ENCODE measurements at places on chromosomes 7 and 10. TPM values are rescaled to one million over a fixed set of nuclear protein-coding genes. Genes with fewer than 3 reads are reported as not detected.

Gene NUTM2B
- 0.52 TPM for total RNA-seq

Gene TAS2R4
- 0.25 TPM for total RNA-seq

Gene LDB3
- total RNA-seq: 1,542 TPM

Gene SLC18A3
- total RNA-seq: not detected

Gene EEPD1
- total RNA-seq: 7.1 TPM

Gene SPDYE2
- not detected for total RNA-seq

Gene DKK1
- total RNA-seq: not detected

Gene MKX
- 0.22 TPM for total RNA-seq

Gene COL13A1
- total RNA-seq: 2.5 TPM

Gene REPIN1
- 110 TPM for total RNA-seq

Gene TRUB1
- 18.4 TPM for total RNA-seq

Gene PPA1
- total RNA-seq: 99.9 TPM

Measured in left ventricle myocardium inferior (tissue), 1 donor.